ENCODE measurements at places on chromosomes 16 and 17. TPM values are rescaled to one million over a fixed set of nuclear protein-coding genes. Genes with fewer than 3 reads are reported as not detected.

DNA sequence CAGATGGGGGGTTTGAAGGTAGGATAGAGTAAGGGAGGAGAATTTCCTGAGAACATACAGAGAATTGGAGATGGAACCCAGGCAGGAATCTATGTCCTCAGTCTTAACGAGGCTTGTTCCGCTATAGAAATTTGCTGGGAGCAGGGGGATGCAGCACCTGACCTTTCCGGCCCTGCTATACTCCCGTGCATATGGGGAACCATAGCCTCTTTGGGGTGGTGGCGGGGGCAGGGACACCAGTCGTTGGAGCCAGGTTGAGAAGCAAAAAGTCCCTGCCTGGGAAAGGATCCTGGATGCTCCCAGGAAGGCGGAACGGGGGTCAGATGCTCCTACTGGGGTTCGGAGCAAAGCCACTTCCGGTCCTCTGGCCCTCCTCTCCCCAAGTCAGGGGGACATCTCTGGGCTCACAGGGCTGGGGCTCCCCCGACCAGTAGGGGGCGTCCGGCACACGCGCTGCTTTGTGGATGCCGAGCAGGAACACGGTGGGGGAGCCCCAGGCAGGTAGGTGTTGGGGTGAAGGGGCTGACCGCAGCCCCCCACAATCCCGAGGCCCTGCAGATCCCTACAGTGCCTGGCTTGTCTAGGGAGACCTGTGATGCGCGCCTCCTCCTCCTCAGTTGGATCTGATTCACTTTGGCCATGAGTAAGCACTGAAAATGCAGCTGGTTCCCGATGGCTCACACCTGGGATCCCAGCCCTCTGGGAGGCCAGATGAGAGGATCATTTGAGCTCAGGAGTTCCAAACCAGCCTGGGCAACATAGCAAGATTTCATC is 15.5 kb upstream of the TFAP4 start:
- no peak for DNase-seq

Gene AURKB
- total RNA-seq = 21.6 TPM

Gene FBXW10
- total RNA-seq = not detected

Gene NAGS
- total RNA-seq = 15.7 TPM

DNA sequence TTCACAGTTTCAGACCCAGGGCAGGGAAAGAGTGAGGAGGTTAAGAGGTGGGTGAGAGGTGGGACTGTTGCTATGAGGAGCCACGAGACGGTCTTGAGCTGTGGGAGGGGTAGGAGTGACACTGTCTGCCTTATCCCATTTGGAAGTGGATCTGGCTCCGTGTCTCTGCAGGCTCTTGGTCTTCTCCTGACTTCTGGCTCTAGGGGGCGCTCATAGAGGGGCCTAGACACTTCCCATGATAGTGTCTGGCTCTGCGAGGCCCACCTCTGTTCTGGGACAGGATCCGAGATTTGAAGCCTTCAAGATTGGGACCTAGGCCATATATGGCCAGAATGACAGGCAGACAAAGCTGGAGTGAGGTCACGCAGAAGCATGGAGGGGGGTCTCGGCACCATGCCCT is 204.5 kb downstream of the GSG1L start:
- no peak for DNase-seq

Gene TMEM114
- total RNA-seq = not detected
